CD4-positive, alpha-beta T cell (primary cell): ENCODE measurements at places on chromosomes 3 and 15. TPM values are rescaled to one million over a fixed set of nuclear protein-coding genes. Genes with fewer than 3 reads are reported as not detected.

The PCOLCE2 gene
- not detected for total RNA-seq

The SI gene
- not detected for total RNA-seq

The LRRIQ4 gene
- not detected for total RNA-seq

The ATXN7 gene
- 304 TPM for total RNA-seq

The MSL2 gene
- 143 TPM for total RNA-seq

The GCNT3 gene
- total RNA-seq = not detected
